ENCODE measurements at places on chromosomes 1 and 21.

GRCh38 chr1:177451191-177451590 is 280.4 kb downstream of the BRINP2 start:
- DNase-seq, result no peak

- DNase-seq, result no peak
These were observed 2.0 kb downstream of the PCP4 start for GRCh38 chr21:39869141-39869818.

DNA sequence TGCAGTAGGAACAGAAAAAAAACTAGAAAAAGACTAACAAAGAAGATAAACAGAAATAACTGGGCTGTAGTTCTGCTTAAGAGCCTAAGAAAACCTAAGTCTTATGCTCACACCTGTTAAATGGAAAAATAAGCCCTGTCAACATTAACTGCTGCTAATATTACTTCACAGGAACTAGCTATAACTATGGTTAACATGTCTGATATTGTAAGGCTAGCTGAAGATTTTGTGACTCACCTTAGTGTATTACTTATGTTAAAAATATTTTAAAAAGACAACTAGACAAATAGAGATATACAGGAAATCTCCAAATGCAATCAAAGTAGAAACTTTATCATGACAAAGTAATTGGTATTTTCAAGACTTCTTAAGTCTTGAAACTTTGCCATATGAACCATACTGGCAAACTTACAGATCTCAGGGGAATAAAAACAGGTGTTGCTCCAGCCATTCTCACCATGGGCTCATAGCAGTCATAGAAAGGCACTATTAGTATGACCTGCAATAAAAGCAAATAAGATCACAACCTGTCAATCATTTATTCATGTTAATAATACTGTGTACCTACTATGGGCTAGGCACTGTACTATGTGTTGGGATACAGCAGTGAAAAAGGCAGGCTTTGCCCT is 30.7 kb downstream of the KYAT3 start:
- DNase-seq, result peak; percentile 39

DNA sequence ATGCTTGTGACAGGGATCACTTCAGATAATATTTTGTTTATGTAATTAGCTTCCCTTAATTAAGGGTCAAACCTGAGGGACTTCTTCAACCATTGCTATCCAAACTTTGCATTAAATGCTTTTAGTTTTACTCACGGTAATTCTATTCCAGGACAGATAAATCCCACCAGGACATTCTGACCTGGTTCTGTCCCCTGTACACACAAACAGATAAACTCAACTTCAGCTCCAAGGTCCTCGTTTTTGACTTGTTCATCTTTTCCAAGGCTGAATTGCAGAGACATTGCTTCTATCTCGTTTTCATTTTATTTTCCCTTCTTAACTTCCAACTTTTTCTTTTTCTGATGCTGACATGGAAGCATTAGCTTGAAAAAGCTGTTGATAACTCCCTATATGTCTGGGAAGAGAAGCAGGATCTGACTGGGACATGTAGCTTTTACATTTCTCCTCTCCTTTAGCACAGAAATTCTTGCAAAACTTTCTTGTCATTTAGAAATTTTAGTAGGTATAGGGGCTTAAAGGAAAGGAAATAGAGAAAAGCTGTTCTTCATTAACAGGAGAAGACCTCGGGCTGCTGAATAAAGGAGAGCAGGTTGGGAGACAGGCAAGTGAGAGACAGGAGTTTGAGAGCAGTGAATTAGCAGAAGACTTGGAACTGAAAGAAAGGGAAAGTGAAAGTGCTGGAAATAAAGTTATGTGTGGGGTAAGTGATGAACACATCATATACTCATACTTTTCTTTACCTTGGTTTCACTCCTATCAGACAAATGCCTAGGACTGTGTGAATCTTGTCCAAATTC is 231.7 kb upstream of the B3GALT2 start:
- DNase-seq, result peak; percentile 14

DNA sequence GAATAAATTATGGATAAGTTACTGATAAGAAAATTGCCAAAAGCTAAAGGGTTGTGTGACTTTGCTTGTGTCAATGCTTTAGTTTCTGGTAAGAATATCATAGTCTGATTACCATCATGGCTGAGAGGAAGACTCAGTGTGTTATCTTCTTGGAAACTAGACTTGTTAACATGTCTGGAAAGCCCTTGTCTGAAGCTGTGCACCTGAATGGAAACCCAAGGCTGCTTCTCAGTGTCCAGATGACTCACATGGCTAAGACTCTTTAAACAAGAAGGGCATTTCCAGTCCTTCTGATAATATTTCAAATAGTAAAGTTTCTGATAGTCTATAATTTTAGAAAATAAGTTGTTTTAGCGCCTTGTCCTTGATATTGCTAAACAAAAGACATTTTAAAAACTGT is 1092.7 kb downstream of the PLA2G4A start:
- DNase-seq, result no peak

DNA sequence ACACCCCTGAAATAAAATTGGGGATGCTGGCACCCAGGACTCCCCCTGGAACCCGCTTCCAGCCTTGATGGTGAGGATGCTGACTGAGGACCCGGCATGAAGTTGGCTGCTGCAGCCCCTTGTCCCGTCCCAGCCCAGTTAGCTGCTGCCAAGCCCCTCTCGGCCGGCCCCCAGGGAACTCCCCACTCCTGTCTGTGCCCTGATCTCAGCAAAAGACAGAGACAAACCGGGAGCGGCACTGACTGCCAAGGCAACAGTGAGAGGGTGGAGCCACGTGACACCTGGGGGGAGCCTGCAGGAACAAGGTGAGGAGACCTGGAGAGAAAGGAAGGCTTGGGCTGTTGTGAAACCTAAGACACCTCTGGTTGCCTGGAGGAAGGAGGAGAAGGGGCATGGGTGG is 24.7 kb downstream of the CASZ1 start:
- DNase-seq, result no peak

GRCh38 chr1:21052034-21052433 is 124.7 kb downstream of the EIF4G3 start:
- no peak for DNase-seq

DNA sequence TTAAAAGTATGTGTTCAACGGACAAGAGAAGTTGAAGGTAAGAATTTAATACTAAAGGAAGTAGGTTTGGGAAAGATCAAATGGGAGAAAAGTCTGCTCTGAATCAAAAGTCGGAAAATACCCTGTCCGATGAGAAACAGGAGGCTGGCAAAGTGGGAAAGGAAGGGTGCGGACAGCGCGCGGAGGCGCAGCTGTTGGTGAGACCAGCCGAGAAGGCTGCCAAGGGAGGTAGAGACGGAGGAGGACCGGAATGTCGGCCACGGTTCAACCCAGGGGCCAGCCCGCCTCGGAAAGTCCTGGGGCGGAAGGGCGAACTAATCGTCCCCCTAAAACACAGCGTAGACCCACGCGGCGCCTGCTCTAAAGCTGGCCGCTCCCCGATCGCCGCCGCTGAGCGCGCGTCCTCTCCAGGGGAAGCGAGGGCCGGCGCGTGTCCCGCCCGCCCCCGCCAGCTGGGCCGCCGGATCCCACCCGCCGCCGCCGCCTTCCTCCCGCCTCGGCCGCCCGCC is 639 bp upstream of the SPATA1 start:
- no peak for DNase-seq

- DNase-seq, result no peak
These were observed 183.9 kb upstream of the NFIA start for GRCh38 chr1:60898413-60898812.

GRCh38 chr1:234661317-234661928 is 51.4 kb upstream of the IRF2BP2 start:
- no peak for DNase-seq

DNA sequence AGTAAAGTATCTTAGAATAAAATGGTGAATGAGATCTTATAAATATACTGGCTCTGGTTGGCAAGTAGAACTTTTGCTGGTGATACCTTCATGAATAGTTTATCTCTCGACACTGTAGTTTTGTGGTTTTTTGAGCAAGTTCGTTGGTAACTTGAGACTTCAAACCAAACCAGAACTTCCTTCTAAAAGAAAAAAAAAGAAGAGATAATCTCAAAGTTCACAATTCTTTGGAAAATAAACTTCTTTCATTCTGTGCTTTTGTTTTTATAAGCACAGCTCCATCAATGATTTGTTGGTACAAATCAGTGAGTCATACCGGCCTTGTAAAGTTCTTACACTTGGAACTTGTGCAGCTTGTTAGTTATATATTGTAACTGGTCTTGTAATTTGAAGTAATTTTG is 2.3 kb downstream of the HIPK1 start:
- DNase-seq, result no peak

DNA sequence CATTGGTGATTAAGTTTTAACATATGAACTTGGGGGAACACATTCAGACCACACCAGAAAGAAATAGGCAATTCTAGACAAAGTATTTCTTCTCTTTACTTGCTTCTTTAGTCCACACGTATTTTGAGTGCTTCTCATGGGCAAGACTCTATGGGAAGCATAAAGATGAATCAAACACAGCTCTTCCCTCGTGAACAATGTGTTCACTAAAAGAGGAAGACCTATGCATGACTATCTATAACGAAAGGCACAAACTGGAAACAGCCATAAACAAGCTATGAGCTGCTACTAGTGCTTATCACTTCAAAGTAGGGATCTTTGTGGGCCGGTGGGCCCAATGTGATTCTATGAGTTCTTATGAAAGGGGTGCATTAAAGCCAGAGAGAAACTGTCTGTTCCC is 53.0 kb upstream of the PRDX6 start:
- no peak for DNase-seq

DNA sequence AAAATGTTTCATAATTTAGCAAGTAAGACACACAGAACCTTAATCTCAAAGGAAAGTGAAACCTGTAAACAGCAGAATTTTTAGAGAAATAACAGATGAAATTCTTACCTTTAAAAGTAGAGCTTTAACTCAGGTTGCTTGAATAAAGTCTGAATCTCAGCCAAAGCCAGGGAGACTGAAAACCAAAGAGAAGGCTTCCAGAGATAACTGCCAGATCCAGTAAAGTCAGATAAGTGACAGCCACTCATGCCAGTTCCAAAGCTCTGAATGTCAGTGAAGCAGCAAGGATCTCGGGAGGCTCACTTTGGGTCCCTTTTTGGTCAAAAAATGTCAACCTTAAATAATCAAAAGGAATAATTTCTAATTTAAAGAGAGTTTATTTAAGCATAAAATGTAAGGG is 199.9 kb upstream of the CHRM3 start:
- no peak for DNase-seq

- DNase-seq, result no peak
These were observed 181.8 kb upstream of the L1TD1 start for GRCh38 chr1:62012836-62013235.

GRCh38 chr1:21317035-21317689 is 26.9 kb upstream of the ECE1 start:
- no peak for DNase-seq

DNA sequence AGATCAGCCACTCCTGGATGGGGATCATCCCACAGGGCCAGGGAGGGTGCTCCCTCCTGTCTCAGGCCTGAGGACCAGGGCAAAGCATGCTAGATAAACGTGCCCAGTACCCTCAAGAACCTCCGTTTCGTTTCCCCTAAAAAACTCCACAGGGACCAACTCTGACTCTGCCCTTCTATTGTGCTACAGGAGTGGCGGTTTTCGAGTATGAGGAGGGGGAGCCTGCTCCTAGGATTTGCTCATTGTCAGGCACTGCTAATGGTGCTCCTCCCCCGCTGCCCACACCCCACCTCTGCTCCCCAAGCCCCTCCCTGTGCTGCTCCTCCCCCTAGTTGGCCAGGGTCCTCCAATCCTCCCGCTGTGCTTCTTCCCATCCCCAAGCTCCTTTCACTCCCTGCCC is 32.0 kb downstream of the PGBD5 start:
- no peak for DNase-seq

DNA sequence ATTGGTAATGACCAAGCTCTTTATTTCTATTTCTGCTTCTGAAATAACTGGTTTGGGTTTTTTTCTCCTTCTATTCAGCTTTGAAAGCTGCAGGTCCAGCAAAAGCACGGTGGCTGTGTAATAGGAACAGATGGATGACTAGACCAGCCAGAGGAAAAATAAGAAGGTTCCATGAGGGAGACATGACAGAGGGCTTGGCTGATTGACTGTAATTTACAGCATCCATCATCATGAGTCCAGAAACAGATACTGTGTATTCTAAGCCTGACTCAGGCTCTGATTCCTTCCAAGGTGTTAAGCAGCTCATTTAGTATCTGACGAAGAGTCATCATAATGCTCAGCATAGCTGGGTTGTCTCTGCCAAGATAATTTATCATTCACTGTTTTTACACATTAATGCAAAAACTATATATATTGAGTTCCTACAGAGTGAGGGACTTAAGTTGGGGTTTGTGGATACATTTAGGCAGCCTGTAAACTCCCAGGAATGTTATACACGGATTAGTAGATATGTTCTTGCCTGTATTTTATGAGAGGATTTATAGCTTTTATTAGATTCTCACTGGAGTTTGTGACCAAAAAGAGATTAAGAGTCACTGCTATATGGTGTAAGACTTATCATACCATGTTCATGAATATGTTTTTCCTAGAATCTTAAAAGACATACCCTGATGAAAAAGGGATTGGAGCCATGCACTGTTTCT is 72.6 kb downstream of the SGIP1 start:
- DNase-seq, result no peak

GRCh38 chr21:41616031-41616591 is 108.2 kb upstream of the TMPRSS2 start:
- DNase-seq, result peak; percentile 74

DNA sequence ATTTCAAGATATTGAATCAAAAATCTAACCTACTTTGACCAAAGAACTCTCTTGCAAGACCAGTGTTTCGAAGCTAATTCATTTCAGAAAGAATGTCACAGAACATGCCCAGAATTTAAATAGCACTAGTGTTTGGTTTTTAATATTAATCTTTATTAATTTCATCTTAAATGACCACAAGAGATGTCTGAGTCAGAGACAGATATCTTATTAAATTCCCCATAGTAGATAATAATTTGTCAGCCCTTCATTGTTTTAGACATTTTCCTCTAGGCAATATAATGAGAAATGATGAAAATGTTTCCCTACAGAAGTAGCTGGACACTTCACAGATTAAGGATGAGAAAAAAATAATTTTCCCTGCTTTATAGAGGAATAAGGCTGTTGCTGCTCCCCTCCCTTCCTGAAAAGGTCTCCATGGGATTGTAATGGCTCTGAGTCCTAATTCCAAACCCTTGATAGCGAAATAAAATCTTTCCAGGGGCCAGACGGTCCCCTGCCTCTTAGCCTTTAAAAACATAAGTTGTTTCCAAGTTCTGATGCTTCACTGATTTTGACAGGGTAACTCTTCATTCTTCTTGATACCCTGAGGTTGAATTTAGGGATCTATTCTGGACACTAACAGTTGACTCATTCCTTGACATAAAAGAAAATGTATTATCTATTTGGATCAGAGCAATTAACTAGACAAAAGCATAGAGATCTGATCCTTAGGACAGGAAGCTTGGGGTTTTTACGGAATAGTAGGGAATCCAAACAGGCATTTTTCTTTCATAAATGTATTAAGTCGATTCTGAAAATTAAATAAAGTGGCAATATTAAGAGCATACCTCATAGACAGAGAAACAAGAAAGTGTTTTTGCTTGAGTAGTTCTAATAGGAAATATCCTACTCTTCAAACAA is 820.8 kb downstream of the BRINP3 start:
- no peak for DNase-seq

- DNase-seq, result no peak
These were observed 116.3 kb upstream of the SLC25A33 start for GRCh38 chr1:9422911-9423505.

- DNase-seq, result no peak
These were observed 30.2 kb downstream of the S100A6 start for GRCh38 chr1:153505576-153505975.
